ENCODE measurements at places on chromosomes 7 and 10.

DNA sequence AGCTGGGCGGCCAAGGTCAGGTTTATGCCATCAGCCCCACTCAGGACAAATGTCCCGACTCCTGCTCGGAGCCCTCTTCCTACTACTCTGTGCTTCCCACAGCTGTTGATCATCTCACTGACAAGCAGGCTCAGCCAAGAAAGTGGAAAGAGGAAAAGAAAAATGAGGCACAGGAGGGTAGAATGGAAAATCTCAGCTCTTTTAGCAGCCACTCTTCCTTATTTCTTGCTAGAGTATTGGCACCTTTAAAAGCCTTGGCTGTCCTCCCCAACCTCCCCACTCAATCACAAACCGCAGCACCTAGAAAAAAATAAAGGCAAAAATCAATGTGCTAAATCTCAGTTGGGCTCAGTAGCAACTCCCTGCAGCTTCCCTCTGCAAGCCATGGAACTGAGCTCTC is 35.3 kb upstream of the AGK start:
- H3K27me3 ChIP-seq = peaks cover 39% of the 10 kb centered on the region
- no peak for DNase-seq
- no peak overlapping the region for H3K4me3 ChIP-seq
- peaks cover 14% of the 10 kb centered on the region for H3K36me3 ChIP-seq

DNA sequence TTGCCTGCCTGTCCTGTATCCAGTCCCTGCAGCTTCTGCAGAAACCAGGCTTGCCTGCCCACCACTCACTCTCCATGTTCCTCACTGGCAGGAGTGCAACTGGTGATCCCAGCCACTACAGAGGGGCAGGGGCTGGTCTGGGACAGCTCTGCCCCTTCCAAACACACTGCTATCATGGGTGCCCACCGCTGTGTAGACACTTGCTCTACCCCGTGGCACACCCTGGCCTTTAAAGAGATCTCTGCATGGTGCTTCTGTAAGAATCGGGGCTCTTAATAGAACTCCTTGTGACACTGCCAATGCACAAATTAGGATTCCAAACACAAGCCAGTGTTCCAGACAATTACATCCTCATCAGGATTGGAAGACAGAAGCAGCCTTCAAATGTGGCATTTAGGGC is 41.7 kb downstream of the C10orf90 start:
- no peaks in the 10 kb centered on the region for H3K36me3 ChIP-seq
- no peak for DNase-seq

DNA sequence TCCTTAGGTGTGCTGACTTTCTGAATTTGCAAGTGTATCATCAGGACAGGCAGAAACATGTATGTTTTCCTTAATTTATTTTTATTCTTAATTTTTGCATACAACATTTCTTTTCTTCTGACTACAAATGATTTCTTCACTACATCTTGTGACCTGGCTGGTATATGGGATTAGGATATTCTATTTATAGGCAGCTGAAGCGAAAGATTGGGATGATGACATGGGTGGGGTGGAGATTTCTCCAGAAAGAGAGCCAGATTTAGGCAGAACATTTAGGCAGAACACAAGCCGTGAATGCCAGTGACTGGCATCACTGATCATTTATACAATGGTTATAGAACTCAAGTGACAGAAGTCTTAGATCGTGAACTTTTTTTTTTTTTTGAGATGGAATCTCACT is 256.7 kb downstream of the KLF6 start:
- DNase-seq = no peak
- peaks cover 5% of the 10 kb centered on the region for H3K4me1 ChIP-seq
- no peak overlapping the region for H3K4me3 ChIP-seq

DNA sequence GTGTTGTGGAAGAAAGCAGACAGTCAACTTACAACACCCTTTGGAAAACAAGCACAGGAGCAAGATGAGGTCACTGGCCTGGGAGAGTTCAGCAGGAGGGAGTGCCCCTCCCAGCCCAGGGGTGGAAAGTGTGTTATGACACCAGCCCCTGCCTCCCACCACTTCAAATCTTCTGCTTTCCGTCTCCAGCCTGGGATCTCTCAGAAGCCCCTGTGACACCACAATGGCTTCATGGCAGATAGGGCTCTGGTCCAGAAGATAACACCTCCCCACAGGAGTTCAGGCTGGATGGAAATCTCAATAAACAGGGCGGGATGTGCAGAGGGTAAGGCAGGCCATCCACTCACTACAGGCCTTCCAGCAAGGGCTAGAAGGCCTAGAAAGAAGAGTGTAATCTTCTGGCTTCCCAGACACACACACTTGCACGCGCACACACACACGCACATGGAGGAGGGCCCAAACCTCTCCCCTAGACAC is 48.7 kb upstream of the ZMIZ1 start:
- H3K27me3 ChIP-seq = no peaks in the 10 kb centered on the region
- no peak for DNase-seq
- H3K4me3 ChIP-seq = no peak overlapping the region
- peaks cover 35% of the 10 kb centered on the region for H3K4me1 ChIP-seq
- no peaks in the 10 kb centered on the region for H3K36me3 ChIP-seq

GRCh38 chr7:155454183-155455112 is 3.5 kb upstream of the EN2 start:
- peaks cover 2% of the 10 kb centered on the region for H3K36me3 ChIP-seq
- H3K4me3 ChIP-seq = peak overlapping the region; percentile 82

- no peak overlapping the region for H3K27ac ChIP-seq
- no peaks in the 10 kb centered on the region for H3K4me1 ChIP-seq
- H3K27me3 ChIP-seq = peaks cover 3% of the 10 kb centered on the region
- H3K36me3 ChIP-seq = no peaks in the 10 kb centered on the region
- no peak overlapping the region for H3K4me3 ChIP-seq
Measured at GRCh38 chr7:54116956-54117355, 425.2 kb upstream of the VSTM2A start.

GRCh38 chr7:46229409-46229808 is 308.3 kb upstream of the IGFBP3 start:
- H3K4me1 ChIP-seq = peaks cover 7% of the 10 kb centered on the region
- no peaks in the 10 kb centered on the region for H3K36me3 ChIP-seq
- H3K27me3 ChIP-seq = no peaks in the 10 kb centered on the region

DNA sequence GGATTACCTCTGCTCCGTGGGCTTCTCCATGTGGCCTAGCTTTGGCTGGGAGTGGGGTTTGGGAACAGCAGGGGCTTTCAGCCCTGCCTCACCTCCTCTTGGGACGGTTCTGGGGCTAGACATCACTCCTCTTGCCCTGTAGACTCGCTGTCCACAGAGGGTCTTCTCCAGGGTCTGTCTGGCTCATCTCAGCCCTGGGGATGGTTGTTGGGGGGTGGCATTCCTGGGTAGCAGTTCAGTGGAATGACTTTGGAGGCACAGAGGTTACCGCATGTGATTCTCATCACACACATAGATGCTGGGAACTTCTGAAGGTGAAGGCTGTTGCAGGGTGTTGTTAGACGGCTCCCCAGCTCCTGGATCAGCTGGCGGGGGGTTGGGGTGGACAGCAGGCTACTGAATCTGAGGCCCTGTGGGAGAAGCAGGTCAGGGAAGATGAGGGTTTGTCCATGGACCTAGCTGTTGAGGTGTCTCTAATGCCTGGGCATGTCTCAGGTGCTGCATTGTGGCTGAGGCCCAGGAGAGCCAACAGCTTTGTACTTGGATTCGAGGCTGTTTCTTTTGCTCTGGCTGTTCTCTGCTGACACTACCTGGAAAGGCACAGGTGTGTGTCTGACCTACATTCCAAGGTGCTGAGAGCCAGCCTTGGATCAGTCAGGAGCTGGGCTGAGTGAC is 23.8 kb downstream of the RAMP3 start:
- H3K4me1 ChIP-seq = no peaks in the 10 kb centered on the region
- peak overlapping the region; percentile 43 for H3K27ac ChIP-seq
- H3K36me3 ChIP-seq = no peaks in the 10 kb centered on the region
- H3K4me3 ChIP-seq = no peak overlapping the region
- H3K27me3 ChIP-seq = no peaks in the 10 kb centered on the region

All from neural crest cell (in vitro differentiated cells).